ENCODE measurements at places on chromosomes 6 and 20. TPM values are rescaled to one million over a fixed set of nuclear protein-coding genes. Genes with fewer than 3 reads are reported as not detected.

COL9A1 gene
- not detected for total RNA-seq

GCNT2 gene
- total RNA-seq, result 0.43 TPM

MRPL18 gene
- 106 TPM for total RNA-seq

LTA gene
- not detected for total RNA-seq
